ENCODE measurements at places on chromosomes 12 and 14.

DNA sequence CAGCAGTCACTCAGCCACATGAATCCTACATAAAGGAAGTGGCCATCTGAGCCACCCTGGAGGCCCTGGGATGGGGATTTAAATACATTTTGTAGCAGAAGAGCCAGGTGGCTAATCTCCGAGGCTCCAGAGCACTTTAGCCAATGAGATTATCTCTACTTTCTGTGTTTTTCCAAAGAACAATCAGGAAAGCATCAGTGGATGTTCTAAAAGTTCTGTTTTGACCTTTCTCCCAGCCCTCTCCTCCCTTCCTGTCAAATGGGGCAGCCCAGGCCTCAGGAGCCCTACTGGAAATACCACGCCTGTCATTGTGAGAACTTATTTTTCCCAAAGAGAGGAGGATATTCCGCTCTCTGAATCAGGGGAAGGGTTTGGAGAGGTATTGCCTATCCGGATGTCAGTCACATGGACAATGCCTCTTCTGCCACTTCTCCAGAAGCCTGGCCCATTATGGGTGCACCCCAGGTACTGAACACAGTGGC lies 336.8 kb upstream of the FKBP4 start:
- DNase-seq = no peak

DNA sequence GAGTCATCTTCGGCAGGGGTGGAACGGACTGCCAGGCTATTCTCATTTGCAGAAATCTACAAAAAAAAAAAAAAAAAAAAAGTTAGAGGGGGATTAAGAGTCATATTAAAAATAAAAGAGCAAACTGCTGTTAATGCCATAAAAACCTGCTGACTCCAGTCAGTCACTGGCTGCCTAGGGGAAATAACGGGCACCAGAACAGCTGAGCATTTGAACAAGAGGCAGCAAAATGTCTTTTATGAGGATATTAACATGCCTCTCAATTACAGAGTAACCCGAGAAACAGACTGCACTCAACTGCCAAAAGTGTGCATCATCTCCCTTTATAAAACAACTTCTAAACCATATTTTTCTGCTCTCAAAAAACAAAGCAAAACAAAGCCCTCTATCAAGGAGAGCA lies 28.7 kb upstream of the CERS5 start:
- DNase-seq = no peak

DNA sequence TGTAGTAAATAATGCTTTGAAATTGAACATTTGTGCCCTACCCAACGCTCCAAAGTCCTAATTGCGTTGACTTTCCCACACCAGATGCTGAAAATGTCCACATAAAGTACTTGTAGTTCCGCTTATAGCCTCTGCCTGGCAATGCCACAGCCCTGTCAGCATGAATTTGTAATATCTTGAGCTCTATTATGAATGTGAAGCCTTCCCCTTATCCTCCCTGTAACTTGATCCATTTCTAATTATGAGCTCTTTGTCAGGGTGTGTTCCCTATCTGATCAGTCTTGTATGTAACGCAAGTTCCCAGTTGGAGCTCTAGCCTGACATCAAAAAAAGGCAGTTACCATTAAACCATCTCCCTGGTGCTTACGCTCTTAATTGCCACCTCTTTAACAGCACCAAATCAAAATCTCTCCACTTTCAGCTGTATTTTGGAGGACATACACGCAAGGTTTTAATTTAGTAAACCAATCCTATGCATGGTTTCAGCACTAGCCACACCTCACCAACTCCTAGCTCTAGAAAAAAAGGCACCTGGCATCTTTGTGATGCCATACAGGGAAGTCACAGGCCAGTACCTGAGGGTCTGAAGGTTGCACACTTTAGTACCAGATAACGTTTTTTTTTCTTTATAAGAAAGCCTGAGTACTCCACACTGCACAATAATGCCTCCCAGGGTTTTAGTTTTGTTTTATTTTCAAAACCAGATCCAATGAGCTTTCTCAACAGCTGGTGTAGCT lies 69.3 kb downstream of the EEA1 start:
- no peak for DNase-seq

GRCh38 chr12:104482113-104482512 lies 25.4 kb downstream of the CHST11 start:
- DNase-seq = no peak

- DNase-seq = peak; percentile 77
Observed at GRCh38 chr12:3076730-3077571, at the start of gene TSPAN9. Gene TSPAN9, plus strand, starts transcription at chr12:3077379. Its CDS starts 123,815 bp downstream, at chr12:3201194.

GRCh38 chr12:117878605-117879004 lies 90.2 kb downstream of the KSR2 start:
- DNase-seq = no peak

DNA sequence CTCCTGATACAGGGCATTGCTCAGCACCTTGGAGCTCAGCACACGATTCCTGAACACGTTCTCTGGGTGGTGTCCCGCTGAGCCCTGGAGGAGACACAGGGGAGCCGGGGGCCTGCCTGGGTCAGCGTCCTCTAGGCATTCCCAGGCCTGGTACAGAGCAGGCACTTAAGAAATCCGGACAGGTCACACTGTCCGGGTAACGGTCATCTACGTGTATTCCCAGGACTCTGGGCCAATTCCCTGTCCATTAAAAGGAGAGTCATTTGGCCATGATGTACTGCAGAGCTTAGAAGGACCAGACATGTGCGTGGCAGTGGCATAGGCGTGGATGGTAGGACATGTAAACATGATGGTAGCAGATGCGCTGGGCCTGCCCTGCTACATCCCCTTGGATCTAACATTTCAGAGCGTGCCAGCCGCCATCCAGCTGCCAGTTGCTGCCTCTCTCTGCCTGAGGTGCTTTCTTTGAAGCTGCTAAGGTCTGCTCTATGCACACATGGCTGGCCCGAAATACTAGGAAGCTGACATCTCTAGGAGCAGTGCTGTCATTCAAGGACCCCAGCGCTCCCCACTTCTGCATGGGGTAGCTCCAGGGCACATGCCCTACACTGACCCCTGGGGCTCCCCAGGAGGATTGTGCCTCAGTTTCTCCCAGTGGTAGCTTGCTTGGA lies 273.1 kb upstream of the RTL1 start:
- DNase-seq = no peak

DNA sequence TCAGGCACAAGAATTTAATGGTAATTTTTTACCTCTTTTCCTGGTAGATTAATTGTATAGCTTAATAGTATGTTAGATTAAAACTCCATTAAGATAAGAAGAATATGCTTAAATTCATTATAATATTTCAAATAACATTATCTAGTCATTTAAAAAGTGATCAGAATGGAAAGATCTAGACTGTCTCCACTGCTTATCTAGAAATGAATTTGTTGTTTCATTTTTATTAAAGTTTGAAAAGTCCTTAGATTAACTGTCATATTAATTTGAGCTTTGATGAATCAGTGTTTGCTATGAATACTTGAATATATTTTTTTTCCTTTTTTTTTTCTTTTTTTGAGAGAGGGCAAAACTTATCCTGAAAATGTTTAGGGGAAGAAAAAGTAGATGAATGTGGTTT lies 236.6 kb upstream of the NPAS3 start:
- DNase-seq = no peak
